ENCODE measurements at places on chromosomes 12 and 14.

GRCh38 chr14:42353315-42353714 is 746.6 kb downstream of the LRFN5 start:
- DNase-seq: no peak

DNA sequence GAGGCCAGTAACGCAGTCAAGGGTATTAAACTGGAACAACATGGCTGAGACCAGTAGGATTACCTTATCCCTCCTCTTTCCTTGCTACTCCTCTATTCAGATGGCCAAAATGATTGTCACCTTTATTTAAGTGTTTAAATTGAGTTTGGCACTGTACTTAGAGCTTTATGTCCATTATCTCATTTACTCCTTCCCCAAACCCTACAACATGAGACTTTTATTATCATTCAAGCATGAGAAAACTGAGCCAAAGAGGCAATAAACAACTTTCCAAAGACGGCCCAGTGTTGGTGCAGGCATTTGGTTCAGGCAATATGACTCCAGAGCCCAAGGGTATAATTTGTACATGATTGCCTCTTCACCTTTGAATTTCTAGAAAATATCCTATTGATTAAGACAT is 370.9 kb upstream of the KITLG start:
- DNase-seq: no peak

DNA sequence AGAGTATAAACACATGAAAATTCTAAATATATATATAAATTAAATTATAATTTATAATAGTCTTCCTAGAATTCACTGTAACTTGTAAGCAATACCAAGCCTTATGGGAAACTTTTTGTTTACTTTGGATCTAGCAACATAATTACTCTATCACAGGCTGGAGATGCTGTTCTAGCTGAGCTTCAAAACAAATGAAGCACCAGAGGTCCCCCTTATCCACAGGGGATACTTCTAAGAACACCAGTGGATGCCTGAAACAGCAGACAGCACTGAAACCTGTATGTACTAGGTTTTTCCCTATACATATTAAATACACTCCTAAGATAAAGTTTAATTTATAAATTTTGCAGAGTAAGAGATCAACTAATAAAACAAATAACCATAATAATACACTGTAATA is 96.6 kb downstream of the CDK17 start:
- no peak for DNase-seq

DNA sequence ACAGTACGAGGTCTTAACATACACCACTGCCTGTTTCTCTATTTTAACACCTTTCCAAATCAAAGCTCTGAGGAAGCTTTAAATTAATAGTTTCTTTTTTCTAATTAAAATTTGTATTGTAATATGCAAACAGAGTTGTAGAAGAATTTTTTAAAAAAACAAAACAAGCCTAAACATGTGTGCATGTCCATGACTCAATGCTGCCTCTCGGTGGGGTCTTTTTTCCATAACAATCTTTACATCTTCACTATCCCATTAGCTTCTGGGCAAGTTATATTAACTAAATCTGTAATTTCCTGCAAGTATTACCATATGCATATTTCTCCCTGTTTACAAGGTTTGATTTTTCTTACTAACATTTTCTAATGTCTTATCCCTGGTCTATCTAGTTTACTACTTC is 143.9 kb upstream of the NAV3 start:
- DNase-seq: no peak

- no peak for DNase-seq
Observed at GRCh38 chr12:70507442-70507841, 129.8 kb downstream of the PTPRB start.

GRCh38 chr14:60777856-60778578 is 43.5 kb downstream of the MNAT1 start:
- DNase-seq: no peak

GRCh38 chr12:103727638-103728037 is 113.4 kb downstream of the NT5DC3 start:
- DNase-seq: no peak

GRCh38 chr12:121086781-121087295 is 45.8 kb upstream of the P2RX7 start:
- no peak for DNase-seq

- no peak for DNase-seq
Observed at GRCh38 chr12:130177635-130178242, 15.5 kb downstream of the FZD10 start.

- DNase-seq: no peak
Observed at GRCh38 chr12:131459773-131460365, 251.0 kb upstream of the SFSWAP start.

- DNase-seq: no peak
Observed at GRCh38 chr14:77113644-77114043, 15.6 kb downstream of the CIPC start.

DNA sequence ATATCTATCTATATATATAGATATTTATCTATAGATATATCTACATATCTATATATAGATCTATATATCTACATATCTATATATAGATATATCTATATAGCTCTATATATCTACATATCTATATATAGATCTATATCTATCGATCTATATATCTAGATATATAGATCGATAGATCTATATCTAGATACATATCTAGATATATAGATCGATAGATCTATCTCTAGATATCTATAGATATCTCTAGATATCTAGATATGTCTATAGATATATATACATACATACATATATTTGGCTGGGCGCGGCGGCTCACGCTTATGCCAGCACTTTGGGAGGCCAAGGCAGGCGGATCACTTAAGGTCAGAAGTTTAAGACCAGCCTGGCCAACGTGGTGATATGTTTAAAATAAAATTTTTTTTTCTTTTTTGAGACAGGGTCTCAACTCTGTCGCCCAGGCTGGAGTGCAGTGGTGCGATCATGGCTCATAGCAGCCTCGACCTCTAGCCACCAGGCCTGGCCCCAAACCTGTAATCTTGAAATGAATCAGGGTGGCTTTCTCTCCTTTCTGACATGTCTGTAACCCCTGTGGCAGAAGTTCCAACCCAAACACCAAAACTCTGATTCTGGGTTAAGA is 18.1 kb downstream of the ARPC3 start:
- DNase-seq: no peak

DNA sequence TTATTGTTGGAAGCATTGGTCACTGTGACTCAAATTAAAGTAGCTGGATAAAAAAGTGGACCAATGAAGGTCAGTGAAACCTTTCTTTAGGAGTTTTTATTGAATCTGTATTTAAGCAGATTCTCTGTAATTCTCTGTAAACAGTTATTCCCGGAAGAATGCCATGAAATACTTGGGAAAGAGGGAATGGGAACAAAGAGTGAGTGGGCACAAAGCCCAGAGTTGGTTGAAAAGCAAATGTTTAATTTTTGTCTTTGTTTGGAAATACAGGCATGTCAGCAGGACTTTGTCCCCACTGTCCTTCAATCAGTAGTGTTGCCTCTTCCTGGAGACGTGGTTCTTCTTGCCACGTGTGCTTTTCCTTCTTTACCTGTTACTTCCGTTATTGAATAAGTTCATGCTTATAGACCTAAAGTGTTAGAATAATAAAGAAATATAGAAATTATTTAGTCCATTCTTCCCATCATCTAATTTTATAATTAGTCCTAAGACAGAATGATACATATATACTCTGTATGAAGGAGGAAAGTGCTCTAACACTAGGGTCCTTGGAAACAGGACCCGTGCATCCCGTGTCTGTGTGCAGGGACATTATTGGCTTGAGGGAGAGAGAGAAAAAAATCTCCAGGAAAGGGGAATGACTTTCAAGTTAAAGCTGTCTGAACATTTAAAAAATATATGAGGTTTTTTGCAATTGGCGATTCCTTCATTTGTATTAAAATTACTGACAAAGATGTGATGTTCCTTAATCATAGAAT is 2.0 kb upstream of the ANG start:
- no peak for DNase-seq

DNA sequence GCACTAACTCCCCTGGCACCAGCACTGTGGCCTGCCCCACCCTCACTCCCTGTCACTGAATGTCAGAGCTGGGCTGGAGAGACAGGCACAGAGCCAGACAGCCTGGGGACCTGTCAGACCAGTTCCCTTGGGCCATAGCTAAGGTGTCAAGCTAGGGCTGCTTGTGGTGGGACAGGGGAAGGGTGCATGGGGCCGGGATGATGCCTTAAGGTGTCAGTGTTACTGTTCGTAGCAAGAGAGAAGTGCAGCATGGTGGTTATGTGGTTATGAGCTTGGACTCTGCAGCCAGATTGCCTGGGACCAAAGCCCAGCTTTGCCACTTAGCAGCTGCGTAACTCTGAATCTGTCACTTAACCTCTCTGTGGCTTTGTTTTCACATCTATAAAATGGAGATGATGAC is 3.8 kb downstream of the RAPGEF3 start:
- DNase-seq: peak; percentile 84

GRCh38 chr12:79688376-79689060 is 2.2 kb downstream of the PAWR start:
- DNase-seq: no peak

DNA sequence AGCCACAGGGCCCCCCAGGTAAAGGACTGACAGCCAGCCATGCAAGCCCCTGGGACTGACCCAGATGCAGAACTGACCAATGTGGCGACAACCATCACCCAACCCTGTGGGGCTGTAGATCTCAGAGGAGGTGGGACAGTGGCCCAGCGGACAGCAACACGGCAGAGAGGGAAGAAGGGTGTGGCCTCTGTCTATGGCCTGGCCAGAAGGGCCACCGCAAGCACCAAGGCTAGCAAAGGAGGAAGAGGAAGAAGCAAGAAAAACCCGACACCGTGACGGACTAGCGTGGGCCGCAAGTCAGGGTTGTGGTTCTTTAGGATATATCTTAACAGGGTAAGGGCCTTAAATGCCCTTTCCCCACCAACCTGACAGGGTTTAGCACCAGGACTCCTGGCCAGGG is 71.2 kb downstream of the ITPK1 start:
- DNase-seq: no peak

GRCh38 chr12:1830981-1831963 is 10.9 kb downstream of the LRTM2 start:
- DNase-seq: peak; percentile 43

DNA sequence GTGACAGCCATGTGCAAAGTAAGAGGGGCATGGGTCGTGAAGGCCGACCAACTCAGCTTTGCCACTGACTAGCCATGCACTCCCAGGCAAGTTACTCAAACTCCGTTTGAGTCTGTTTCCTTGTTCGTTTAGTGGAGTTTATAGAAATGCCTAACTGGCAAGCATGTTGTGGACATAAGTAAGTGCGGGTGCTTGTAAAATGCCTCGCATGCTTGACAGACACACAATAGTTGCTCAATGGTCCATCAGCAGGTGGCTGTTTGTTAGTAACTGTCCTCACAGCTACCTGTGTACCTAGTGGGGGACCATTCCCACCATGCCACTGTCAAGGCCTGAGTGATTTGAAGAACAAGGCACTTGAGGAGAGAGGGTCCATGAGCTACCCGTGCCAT is 338.3 kb downstream of the DPF3 start:
- DNase-seq: no peak

DNA sequence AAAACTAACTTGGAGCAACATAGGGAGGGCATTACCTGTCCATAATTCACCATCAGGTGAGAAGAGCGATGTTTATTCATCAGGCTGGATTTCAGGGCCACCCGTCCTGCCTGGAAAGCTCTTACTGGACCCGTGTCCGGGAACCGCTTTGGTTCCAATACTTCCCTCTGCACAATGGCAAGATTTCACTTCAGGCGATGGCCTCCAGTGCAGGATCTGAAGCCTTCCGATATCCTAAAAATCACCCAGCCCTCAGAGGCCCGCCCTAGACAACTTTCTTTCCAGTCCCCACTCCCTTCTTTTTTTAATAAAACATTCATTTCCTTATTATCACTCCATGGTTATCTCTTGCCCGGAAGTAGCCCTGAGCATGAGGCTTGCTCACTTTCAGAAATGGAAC is 92.5 kb downstream of the BCL11B start:
- DNase-seq: no peak

- DNase-seq: no peak
Observed at GRCh38 chr14:89302396-89302950, 114.6 kb downstream of the FOXN3 start.

- no peak for DNase-seq
Observed at GRCh38 chr12:110244372-110244771, 36.7 kb upstream of the ATP2A2 start.

DNA sequence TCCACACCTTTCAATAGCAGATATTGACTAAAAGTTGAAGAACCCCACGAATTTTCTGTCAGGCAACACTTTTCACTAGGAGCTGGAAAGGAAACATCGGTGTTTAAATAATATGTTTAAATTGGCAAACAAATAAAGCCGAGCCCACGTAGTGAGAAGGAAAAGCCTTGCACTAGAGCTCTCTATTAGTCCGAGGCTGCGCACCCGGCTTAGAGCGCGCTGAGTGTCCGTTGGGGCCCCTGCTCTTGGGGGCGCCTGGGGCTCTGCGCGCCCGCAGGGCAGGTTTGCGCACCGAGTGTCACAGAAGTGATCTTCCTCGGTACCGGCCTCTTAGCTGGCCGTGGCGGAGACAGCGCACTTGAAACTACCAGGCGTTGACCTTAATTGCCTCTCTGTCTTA is 6.4 kb downstream of the TTC6 start:
- DNase-seq: no peak

DNA sequence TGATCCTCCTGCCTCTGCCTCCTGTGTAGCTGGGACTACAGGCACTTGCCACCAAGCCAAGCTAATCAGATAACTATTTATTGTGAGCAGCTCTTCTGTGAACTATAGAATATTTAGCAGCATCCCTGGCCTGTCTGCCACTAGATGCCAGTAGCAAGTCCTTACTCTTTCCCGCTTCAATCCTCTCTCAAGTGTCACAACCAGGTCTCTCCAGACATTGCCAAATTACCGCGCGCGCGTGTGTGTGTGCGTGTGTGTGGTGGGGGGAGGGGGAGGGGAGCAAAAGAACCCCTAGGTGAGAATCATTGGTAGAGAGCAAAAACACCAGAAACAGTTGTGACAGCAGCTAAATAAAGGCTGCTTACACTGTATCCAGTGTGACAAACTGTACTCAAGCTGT is 49.9 kb downstream of the PPP2R5E start:
- DNase-seq: peak; percentile 15

- DNase-seq: no peak
Observed at GRCh38 chr12:2422591-2422990, 369.8 kb downstream of the CACNA1C start.

GRCh38 chr12:24044941-24045703 is 95.7 kb upstream of the SOX5 start:
- no peak for DNase-seq

DNA sequence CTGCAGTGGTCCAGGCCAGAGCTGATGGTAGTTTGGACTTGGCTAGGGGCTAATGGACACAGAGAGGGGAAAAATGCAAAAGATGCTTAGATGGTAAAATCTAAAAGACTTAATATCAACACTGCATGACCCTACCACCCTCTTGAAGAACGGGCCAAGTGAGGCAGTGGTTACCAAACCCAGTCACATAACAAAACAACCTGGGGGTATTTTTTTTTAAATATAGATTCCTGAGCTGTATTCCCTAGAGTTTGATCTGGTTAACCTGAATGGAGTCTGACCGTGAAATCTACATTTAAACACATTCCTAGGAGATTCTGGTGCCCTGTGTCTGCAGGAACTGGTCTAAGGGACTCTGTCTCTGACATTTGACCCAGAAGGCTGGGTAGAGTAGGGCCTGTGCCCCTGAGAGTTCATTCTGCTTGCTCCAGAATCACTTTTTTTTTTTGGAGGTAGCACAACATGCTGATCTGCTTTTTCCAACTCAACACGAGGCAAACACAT is 15.7 kb downstream of the ABHD4 start:
- DNase-seq: no peak

- DNase-seq: no peak
Observed at GRCh38 chr14:25887251-25887878, 710.5 kb downstream of the NOVA1 start.

- no peak for DNase-seq
Observed at GRCh38 chr12:6925239-6925539, 2.6 kb upstream of the ATN1 start.
